ENCODE measurements at places on chromosomes 7 and 10.

DNA sequence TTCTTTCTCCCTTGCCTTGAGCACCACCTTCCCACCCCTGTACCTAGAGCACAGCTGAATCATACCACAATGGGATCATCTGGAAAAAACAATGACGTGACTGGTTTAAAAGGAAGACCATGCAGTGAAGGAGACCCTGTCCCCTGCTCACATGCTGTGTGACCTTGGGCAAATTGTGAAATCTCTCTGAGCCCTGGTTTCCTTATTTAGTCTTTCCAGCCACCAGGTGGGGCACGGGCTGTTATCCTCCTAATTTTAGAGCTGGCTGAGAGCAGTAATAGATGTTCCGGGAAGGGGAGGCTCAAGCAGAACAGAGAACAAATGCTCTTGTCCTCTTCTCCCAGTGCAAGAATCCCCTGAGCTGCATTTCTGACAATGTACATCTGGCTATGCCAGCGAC lies 198.3 kb downstream of the RPS24 start:
- DNase-seq: no peak

DNA sequence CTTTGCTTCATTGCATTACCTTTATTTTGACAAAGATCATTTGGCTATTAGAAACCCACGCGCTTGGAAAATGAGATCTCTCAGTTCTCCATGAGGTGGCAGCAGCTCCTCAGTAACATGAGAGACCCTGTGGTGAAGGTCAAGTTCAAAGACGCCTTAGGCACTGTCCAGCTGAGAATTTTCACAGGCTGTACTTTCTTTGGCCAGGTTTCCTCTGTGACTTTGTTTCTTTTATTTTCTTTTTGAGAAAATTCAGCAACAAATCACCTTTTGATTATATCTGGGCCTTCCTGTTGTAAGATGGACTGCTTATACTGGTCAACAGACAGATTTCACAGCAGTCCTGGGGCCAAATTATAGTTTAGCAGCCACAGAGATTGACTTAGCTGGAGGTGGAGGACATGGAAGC lies 54.5 kb downstream of the RAB18 start:
- peak; percentile 58 for DNase-seq

GRCh38 chr7:65454469-65454868 lies 80.8 kb downstream of the ZNF92 start:
- no peak for DNase-seq

GRCh38 chr10:9608602-9609001 lies 1409.1 kb upstream of the CELF2 start:
- no peak for DNase-seq

DNA sequence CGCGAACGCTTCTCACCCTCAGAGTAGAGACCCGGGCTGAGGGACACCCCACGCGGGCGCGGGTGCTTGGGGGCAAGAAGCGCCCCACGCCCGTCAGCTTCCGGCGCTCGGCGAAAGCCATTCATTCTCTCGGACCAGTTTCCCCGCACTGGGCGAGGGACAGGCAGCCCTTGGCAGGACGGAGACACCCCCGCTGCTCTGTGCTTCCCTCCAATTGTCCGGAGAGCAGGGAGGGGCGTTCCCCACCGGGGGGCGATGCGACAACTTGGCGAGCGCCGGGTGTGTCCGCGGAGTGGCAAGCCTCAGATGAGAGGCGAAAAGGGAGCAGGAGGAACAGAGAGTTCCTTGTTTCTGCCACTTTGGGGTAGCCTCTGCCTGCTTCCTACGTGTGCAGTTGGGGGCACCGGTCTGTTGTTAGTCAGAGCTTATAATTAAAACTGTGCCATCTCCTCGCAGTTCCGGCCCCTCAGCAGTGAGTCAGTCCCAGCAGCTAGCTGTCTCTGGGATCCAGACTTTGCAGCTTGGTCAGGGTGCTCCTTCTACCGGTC lies 1.7 kb downstream of the GPR158 start:
- no peak for DNase-seq

GRCh38 chr10:24209946-24210491 lies 1.1 kb downstream of the KIAA1217 start:
- DNase-seq: no peak

DNA sequence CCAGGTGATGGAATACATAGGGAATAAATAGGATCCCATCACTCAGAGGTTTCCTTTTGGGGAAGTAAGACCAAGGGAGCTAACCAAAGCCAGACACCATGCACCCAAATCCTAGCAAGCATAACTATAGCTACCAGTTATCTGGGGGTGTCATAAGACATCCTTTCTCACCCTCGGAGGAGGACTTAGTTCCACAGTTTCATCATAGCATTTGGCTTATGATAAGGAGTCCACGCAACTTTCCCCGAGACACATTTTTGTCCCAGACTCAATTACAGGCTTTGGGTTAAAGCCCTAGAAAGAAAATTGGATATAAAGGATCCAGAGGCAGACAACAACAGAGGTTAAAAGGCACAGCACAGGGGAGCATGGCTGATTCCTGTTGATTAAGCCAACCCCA lies 442.9 kb downstream of the HTR7 start:
- DNase-seq: no peak

- no peak for DNase-seq
These were observed 17.8 kb downstream of the ESYT2 start for GRCh38 chr7:158811461-158811860.

DNA sequence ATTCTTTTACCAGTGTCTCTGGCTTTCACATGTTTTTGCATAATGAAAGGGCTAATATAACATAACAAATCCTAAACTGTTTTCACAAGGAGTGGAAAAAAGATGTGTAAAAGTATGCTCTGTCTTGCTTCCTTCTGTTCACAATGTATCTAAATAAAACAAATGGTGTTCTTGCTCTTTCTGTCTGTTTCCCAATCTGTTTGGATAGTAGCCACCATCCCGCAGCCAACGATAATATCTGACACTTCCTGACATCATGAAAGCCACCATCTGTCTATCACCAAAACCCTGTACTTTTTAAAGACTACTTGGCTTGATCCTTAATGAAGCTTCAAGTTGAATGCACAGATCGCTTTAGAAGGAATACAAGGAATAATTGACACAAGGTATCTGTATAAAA lies 246.2 kb downstream of the ETV1 start:
- no peak for DNase-seq

Measured in NT2/D1 (cell line).